ENCODE measurements at places on chromosomes 3 and 15.

DNA sequence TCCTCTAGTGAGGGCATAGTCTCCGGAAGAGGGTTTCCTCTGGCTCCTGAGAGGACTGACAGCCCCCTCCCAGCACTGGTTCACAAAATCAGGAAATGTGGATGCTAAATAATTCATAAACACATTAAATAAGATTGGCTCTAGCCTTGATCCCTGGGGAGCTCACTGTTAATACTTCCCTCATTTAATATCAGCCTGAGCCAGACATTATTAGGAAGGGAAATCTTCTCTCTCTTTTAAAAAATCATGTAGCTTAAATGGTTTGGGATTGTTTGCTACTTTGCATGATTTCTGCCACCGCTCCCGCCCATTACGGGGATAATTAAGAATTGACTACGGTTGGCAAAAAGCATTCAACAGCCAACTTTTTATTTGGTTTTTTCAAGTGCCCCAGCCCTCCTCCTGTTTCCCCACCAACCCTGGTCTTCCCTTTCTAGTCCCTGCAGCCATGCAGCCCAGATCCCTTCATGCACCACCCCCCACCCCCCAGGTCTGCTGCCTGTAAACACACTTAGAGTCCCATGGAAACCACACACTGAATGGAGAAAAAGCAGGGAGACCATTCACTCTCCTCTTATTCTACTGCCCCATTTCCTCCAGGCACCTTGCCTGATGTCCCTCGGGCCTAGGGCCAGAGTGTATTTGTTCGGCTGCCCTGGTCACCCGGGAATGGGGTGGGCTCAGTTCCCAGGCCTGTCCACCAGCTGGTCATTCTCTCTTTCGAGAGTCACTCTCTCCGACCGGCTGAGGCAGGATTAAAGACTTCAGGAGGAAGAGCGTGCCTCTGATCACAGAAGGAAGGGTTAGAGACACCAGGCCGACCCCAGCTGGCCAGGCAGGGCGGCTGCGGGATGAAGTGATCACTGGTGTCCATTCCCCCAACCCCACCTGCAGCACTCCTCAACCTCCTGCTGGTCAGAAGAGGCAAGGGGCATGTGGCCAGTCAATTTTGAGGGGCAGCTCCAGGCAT lies 45.1 kb downstream of the SEMA5B start:
- peak; percentile 29 for DNase-seq

GRCh38 chr3:190306513-190307163 lies 15.6 kb downstream of the CLDN1 start:
- DNase-seq: no peak

DNA sequence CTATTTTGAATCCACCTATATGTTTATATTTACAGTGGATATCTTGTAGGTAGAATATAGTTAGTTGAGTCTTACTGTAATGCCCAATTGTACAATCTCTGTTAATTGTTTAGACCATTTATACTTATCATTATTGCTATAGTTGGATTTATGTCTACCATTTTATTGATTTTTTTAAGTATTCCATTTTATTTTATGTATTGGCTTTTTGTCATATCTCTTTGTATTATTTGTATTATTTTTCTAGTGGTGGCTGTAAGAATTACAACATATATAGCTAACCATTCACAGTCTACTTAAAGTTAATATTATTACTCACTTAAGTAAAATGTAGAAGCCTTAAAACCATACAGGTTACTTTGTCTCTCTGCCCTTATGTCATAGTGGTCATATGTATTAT lies 46.1 kb downstream of the SLC2A2 start:
- no peak for DNase-seq

- peak; percentile 48 for DNase-seq
These were observed 70.7 kb downstream of the SSR3 start for GRCh38 chr3:156483961-156484787.

DNA sequence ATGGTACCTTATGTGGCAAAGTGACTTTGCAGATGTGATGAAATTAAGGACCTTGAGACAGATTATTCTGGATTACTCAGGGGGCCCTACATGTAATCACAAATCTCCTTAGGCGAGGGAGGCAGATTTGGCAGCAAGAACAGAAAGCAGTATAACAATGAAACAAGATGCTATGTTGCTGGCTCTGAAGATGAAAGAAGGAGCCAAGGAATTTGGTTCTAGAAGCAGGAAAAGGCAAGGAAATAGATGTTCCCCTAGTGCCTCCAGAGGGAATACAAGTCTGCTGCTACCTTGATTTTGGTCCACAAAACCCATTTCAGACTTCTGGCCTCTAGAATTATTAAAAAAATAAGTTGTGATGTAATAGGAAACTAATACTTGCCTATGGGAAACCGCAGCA lies 64.5 kb downstream of the PIK3R4 start:
- DNase-seq: no peak

Data from head of caudate nucleus (tissue), 42 donors.